Heart right ventricle (tissue), 16 donors: ENCODE measurements at places on chromosomes 13 and 19.

DNA sequence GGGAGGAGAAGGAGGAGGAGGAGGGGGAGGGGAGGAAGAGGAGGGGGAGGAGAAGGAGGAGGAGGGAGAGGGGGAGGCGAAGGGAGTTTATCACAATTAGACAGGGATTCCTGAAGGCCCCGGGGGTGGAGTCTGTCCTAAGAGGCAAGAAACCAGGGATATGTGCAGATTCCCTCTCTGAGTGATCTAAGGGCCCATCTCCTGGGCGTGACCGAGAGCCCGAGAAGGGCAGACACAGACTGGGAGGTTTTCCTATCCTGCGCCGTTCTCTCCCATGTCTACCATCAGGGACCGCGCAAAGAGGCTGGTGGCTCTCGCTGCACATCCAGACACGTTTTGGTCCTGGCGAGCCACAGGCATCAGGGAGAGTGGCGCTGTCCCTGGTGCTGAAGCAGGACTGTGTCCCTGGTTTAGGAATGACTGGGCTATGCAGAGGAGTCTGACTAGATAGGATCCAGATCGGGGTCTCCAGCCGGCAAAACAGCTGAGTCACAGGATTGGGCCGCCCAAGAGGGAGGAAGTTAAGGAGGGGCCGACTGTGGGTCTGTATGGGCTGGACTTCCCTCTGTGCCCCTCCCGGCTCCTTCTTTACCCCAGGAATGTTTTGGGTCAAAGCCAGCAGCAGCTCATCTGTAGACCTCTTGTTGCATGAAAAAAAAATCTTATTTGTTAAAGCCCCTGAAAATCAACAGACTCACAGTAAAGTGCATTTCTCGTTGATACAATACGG, 17.9 kb upstream of the ZNF175 start:
- H3K4me3 ChIP-seq: no peak overlapping the region
- DNase-seq: peak; percentile 79
- H3K36me3 ChIP-seq: no peaks in the 10 kb centered on the region
- no peaks in the 10 kb centered on the region for H3K4me1 ChIP-seq

GRCh38 chr19:36093687-36094086, 17.3 kb upstream of the OVOL3 start:
- H3K36me3 ChIP-seq: no peaks in the 10 kb centered on the region
- no peaks in the 10 kb centered on the region for H3K27me3 ChIP-seq
- no peak overlapping the region for H3K27ac ChIP-seq
- H3K4me3 ChIP-seq: no peak overlapping the region
- H3K4me1 ChIP-seq: no peaks in the 10 kb centered on the region

DNA sequence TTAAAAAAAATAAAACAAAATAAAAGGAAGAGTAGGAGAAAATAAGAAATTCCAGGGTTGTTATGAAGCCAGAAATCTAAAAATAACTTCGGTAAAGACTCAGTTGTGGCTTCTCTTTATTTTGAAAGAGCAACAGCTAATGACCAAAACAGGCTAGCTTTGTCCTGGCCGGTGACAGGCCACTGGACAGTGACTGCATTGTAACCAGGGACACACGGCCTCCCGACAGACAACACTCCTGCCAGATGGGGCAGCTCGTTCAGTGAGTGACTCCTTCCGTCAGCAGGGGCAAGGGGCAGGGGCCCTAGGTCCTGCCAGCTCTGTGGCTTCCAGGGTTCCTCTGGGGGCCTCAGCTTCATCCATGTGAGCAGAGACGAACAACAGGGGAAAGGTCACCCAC, 173.4 kb downstream of the KATNAL1 start:
- H3K27ac ChIP-seq: no peak overlapping the region
- H3K36me3 ChIP-seq: no peaks in the 10 kb centered on the region
- DNase-seq: no peak

- peaks cover 17% of the 10 kb centered on the region for H3K4me1 ChIP-seq
- H3K4me3 ChIP-seq: no peak overlapping the region
- no peak for DNase-seq
- H3K36me3 ChIP-seq: peaks cover 49% of the 10 kb centered on the region
- no peak overlapping the region for H3K27ac ChIP-seq
Measured at GRCh38 chr19:16200038-16201010, 2.6 kb downstream of the AP1M1 start.

DNA sequence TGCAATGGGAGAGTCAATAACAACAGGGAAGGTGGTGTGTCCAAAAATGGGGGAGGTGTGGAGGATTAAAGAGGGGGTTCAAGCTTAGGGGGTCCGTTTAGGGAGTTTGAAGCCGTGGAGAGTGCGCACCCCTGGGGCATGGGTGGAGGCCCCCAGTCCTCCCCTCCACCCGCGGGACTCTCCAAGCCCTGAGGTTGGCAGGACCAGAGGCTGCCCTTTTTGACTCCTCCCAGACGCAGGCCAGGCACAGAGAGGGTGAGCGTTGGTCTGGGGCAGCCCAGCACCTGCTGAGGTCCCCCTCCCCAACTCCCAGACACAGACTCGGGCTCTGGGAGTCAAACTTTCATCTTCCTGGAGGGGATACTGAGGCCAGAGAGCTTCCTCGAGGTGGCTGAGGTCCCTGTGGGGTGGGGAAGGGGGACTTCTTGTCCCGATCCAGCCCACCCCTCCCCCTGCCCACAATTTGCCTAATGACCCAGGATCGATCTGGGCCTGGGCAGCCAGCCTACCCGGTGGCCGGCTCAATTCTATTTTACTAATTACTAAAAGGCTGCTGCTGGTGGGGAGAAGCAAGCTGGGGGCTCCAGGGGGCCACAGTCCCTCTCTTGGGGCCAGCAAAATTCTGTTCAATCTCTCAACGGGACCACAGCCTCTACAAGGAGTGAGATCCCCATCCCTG, 2.8 kb upstream of the ONECUT3 start:
- H3K36me3 ChIP-seq: no peaks in the 10 kb centered on the region
- no peak overlapping the region for H3K27ac ChIP-seq
- H3K27me3 ChIP-seq: peaks cover 83% of the 10 kb centered on the region
- peaks cover 10% of the 10 kb centered on the region for H3K4me1 ChIP-seq

GRCh38 chr13:103324641-103325040, 258.4 kb upstream of the SLC10A2 start:
- H3K27ac ChIP-seq: no peak overlapping the region
- no peak overlapping the region for H3K4me3 ChIP-seq
- no peak for DNase-seq
- H3K27me3 ChIP-seq: no peaks in the 10 kb centered on the region

- DNase-seq: no peak
- no peaks in the 10 kb centered on the region for H3K4me1 ChIP-seq
- H3K27ac ChIP-seq: no peak overlapping the region
- H3K4me3 ChIP-seq: no peak overlapping the region
Measured at GRCh38 chr19:30448386-30449077, 76.3 kb downstream of the ZNF536 start.

- H3K4me3 ChIP-seq: no peak overlapping the region
- no peak for DNase-seq
- peaks cover 19% of the 10 kb centered on the region for H3K36me3 ChIP-seq
- H3K4me1 ChIP-seq: no peaks in the 10 kb centered on the region
Measured at GRCh38 chr19:52660981-52661380, 22.8 kb upstream of the ZNF83 start.
